ENCODE measurements at places on chromosomes 16 and 17. TPM values are rescaled to one million over a fixed set of nuclear protein-coding genes. Genes with fewer than 3 reads are reported as not detected.

ULK2 gene
- 4.9 TPM for total RNA-seq

GRCh38 chr16:17078931-17079631 is 391.7 kb downstream of the XYLT1 start:
- H3K27ac ChIP-seq: no peak overlapping the region
- no peaks in the 10 kb centered on the region for H3K36me3 ChIP-seq
- no peaks in the 10 kb centered on the region for H3K4me1 ChIP-seq
- no peak for DNase-seq
- H3K4me3 ChIP-seq: no peak overlapping the region
- H3K27me3 ChIP-seq: no peaks in the 10 kb centered on the region

GRCh38 chr17:75086496-75087181 is 1.1 kb upstream of the SLC16A5 start:
- peak overlapping the region; percentile 19 for H3K4me3 ChIP-seq
- H3K4me1 ChIP-seq: peaks cover 32% of the 10 kb centered on the region
- DNase-seq: no peak
- H3K27me3 ChIP-seq: no peaks in the 10 kb centered on the region
- no peak overlapping the region for H3K27ac ChIP-seq
- H3K36me3 ChIP-seq: no peaks in the 10 kb centered on the region

DNA sequence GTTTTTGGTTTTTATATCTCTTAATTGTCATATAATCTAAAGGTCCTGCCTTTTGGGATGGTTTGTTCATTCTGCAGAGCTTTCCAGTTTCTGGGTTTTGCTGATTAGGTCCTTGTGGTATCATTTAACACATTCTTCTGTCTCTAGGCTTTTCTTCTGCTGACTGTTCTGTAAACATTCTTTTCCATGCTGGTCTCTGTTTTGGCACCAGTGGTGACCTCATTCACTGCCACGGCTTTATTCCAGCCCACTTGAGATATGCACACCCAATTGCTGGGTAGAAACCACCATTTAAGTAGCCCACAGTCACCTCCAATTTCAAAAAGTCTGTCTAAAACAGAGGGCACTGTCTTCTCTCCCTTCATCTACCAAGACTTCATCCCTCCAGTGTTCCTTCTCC is 31.1 kb upstream of the COX10 start:
- no peak overlapping the region for H3K27ac ChIP-seq
- H3K27me3 ChIP-seq: no peaks in the 10 kb centered on the region
- H3K36me3 ChIP-seq: peaks cover 46% of the 10 kb centered on the region
- DNase-seq: no peak
- H3K4me3 ChIP-seq: no peak overlapping the region

DNA sequence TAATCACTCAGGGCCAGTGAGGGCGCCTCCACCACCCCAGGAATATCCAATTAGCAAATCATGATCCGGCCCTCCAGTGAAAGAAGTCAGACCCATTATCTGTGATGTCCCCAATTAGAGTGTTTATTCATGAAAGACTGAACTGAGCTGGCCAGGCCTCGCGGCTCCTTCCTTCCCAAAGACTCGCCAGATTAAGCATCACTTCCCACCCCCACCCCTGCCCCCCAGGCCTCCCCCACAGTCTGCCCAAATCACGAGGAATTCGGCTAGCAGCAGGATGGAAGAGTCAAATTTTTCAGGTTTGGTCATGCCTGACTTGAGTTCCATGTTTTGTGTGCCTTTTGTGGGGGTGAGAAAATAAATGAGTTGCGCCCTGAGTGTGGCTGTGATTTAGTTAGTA is 298.4 kb upstream of the SALL1 start:
- no peaks in the 10 kb centered on the region for H3K36me3 ChIP-seq
- H3K27me3 ChIP-seq: no peaks in the 10 kb centered on the region
- H3K27ac ChIP-seq: no peak overlapping the region

- H3K4me3 ChIP-seq: no peak overlapping the region
- H3K36me3 ChIP-seq: peaks cover 23% of the 10 kb centered on the region
- H3K27ac ChIP-seq: no peak overlapping the region
- no peaks in the 10 kb centered on the region for H3K4me1 ChIP-seq
- no peak for DNase-seq
- no peaks in the 10 kb centered on the region for H3K27me3 ChIP-seq
Measured at GRCh38 chr16:53153130-53153529, 98.3 kb downstream of the CHD9 start.

ABCC12 gene
- not detected for total RNA-seq

- H3K4me1 ChIP-seq: peaks cover 16% of the 10 kb centered on the region
- DNase-seq: peak; percentile 42
- H3K4me3 ChIP-seq: peak overlapping the region; percentile 75
- H3K27ac ChIP-seq: no peak overlapping the region
Measured at GRCh38 chr16:67528870-67529581, 397 bp downstream of the RIPOR1 start.

KRT9 gene
- not detected for total RNA-seq

TEKT1 gene
- not detected for total RNA-seq

DNA sequence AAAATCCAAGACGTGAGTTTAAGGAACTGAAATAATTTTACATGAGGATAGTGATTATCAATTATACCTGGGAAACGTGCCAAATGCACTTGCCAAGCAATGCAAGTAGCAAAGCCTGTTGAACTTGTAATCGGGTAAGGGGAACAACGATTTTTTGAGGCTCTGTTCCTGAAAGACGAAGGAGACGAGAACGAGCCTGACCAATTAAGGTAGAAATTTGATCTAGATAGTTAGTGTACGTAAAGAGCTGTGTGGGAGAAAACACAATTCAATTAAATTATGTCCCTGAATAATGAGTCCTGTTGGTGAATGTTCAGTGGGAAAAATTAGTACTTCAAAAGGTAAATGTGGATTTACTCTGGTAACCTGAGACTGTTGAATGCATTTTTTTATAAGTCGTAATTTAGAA is 17.7 kb upstream of the KCTD5 start:
- H3K27ac ChIP-seq: peak overlapping the region; percentile 87
- H3K36me3 ChIP-seq: peaks cover 4% of the 10 kb centered on the region
- no peak overlapping the region for H3K4me3 ChIP-seq
- no peaks in the 10 kb centered on the region for H3K27me3 ChIP-seq
- DNase-seq: no peak

- no peak overlapping the region for H3K4me3 ChIP-seq
- no peaks in the 10 kb centered on the region for H3K36me3 ChIP-seq
- H3K27me3 ChIP-seq: no peaks in the 10 kb centered on the region
- H3K4me1 ChIP-seq: peaks cover 3% of the 10 kb centered on the region
- no peak overlapping the region for H3K27ac ChIP-seq
Measured at GRCh38 chr17:28493460-28493859, 12.7 kb upstream of the FOXN1 start.

GPR179 gene
- 0.23 TPM for total RNA-seq

- H3K27ac ChIP-seq: no peak overlapping the region
- no peak overlapping the region for H3K4me3 ChIP-seq
- DNase-seq: no peak
- peaks cover 9% of the 10 kb centered on the region for H3K4me1 ChIP-seq
- peaks cover 75% of the 10 kb centered on the region for H3K27me3 ChIP-seq
Measured at GRCh38 chr17:80469667-80470066, 6.7 kb downstream of the NPTX1 start.

- peaks cover 2% of the 10 kb centered on the region for H3K36me3 ChIP-seq
- no peak for DNase-seq
- H3K4me3 ChIP-seq: no peak overlapping the region
- peaks cover 4% of the 10 kb centered on the region for H3K4me1 ChIP-seq
Measured at GRCh38 chr17:8366231-8366630, 10.3 kb downstream of the KRABD2 start.

DNA sequence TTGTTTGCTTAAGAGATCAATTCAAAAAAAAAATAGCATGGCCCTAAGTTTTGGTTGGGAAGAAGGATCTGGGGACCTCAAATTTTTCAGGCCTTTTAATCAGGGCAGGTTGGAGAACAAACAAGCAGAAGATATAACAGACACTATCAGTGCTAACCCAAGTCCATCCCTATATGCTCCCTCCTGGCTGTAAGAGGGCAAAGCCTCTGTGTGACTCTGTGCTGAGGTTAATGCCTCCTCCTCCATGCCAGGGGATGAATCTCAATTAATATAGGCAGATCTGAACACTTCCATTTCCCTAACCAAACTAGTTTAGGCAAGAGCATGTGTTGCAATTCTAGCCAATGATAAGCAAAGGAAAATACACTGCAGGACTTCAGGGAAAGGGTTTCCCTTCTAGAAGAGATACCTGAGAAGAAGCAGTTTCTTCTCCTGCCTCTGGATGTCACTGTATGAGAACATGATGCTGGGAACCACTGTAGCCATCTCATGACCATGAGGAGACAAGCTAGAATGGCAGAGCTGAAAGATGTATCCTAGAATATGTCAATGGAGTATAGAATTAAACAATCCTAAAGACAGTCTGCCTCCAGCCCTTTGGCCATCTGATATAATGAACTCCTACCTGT is 76.0 kb downstream of the CHD9NB start:
- no peak for DNase-seq
- no peaks in the 10 kb centered on the region for H3K4me1 ChIP-seq
- no peaks in the 10 kb centered on the region for H3K36me3 ChIP-seq
- peaks cover 16% of the 10 kb centered on the region for H3K27me3 ChIP-seq
- no peak overlapping the region for H3K4me3 ChIP-seq

- H3K36me3 ChIP-seq: peaks cover 4% of the 10 kb centered on the region
- no peak overlapping the region for H3K27ac ChIP-seq
Measured at GRCh38 chr16:84179612-84180320, 7.1 kb downstream of the TAF1C start.

ZNF624 gene
- 4.0 TPM for total RNA-seq

DNA sequence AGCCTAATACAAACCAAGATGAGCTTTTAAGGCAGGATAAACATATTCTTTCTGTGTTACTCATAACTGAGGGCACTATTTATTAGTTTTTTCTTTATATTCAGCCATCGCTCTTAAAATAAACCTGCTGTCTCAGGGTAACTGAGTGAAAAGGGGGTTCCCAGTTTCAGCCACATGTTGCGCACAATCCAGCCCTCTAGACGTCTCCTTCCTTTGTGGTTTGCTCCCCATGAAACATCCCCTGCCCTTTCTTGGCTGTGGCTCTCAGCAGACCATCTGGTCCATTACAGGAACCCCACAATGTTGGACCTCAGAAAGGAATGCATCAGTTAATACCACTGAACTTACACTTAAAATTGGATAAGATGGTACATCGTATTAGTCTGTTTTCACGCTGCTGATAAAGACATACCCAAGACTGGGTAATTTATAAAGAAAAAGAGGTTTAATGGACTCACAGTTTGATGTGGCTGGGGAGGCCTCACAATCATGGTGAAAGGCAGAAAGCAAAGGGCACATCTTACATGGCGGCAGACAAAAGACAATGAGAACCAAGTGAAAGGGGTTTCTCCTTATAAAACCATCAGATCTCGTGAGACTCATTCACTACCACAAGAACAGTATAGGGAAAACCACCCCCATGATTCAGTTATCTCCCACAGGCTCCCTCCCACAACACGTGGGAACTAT is 12.6 kb upstream of the IL21R start:
- H3K27me3 ChIP-seq: no peaks in the 10 kb centered on the region
- no peak overlapping the region for H3K4me3 ChIP-seq
- no peak for DNase-seq

DNA sequence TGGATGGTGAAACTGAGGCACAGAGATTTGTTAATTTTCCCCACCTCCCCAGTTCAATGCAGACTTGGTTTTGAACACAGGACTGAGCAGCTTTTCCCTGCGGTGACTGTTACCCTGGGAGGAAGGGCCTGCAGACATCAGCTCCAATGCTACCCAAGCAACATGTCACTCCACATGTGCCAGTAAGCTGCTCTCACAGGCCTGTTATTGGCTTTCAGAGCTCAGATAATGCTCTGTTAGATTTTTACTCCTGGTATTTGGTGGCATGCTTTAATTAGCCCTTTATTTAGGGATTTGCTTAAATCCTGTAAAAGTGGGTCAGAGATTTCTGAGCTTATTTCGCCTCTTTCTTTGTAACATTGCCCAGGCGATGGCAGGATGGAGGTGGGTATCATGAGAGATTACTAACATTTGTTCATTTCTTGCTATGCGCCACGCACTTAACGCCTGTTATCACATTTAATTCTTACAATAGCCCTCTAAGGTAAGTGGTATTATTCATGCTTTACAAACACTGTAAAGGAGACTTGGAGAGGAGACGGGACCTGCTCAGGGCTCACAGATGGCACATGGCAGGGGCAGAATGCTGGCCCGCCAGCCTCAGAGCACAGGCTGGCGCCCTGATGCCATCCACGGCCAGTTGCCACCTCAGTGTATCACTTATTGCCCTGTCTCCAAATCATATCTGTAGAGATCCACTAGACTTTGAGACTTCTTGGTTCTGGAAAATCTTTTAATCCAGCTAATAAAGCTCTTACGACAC is 84.0 kb upstream of the CACNG5 start:
- no peak for DNase-seq
- no peak overlapping the region for H3K27ac ChIP-seq
- no peak overlapping the region for H3K4me3 ChIP-seq
- peaks cover 28% of the 10 kb centered on the region for H3K36me3 ChIP-seq

DNA sequence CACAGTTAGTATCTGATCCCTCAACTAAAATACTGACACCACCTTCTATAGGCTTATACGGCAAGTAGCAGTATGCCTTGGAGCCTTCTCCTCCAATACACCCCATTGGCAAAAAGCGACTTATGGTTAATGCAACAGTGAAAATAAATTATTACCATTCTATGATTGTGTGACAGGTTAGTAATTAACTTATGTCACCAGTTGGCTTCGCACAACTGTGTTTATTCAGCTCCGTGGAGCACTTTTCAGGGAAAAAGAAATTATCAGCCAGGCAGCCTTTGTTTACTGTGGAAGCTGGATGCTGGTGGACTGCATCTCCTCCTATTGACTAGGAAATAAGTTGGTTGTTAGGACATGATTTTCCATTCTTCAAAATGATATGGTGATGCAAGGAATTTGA is 833.8 kb upstream of the RBFOX1 start:
- no peak overlapping the region for H3K4me3 ChIP-seq
- DNase-seq: no peak
- H3K36me3 ChIP-seq: no peaks in the 10 kb centered on the region
- no peaks in the 10 kb centered on the region for H3K4me1 ChIP-seq
- H3K27ac ChIP-seq: no peak overlapping the region
- H3K27me3 ChIP-seq: no peaks in the 10 kb centered on the region

GRCh38 chr16:87601401-87601981 is 817 bp upstream of the JPH3 start:
- H3K27me3 ChIP-seq: peaks cover 67% of the 10 kb centered on the region
- H3K4me3 ChIP-seq: peak overlapping the region; percentile 27
- DNase-seq: no peak
- H3K27ac ChIP-seq: no peak overlapping the region
- H3K36me3 ChIP-seq: no peaks in the 10 kb centered on the region
- H3K4me1 ChIP-seq: peaks cover 9% of the 10 kb centered on the region

GRCh38 chr17:37083456-37083855 is 134.7 kb downstream of the AATF start:
- no peak for DNase-seq
- H3K27ac ChIP-seq: no peak overlapping the region
- no peak overlapping the region for H3K4me3 ChIP-seq
- H3K27me3 ChIP-seq: no peaks in the 10 kb centered on the region

TSNAXIP1 gene
- total RNA-seq: 0.72 TPM

HOXB3 gene
- 2.0 TPM for total RNA-seq

SULT1A4 gene
- total RNA-seq: 1.6 TPM

GRCh38 chr17:74827800-74828199 is 31.9 kb downstream of the GRIN2C start:
- no peaks in the 10 kb centered on the region for H3K27me3 ChIP-seq
- H3K4me1 ChIP-seq: no peaks in the 10 kb centered on the region
- no peak for DNase-seq
- H3K4me3 ChIP-seq: no peak overlapping the region

Measured in activated naive CD8-positive, alpha-beta T cell treated with anti-CD3 and anti-CD28 coated beads for 36 hours (primary cell).